Activated CD8-positive, alpha-beta memory T cell treated with anti-CD3 and anti-CD28 coated beads, Interleukin-2, amount 50 U/mL, for 4 hours (primary cell): ENCODE measurements at places on chromosomes 3 and 15.
A peak's percentile ranks its signal among the peaks of the same experiment; 100 is the strongest.

DNA sequence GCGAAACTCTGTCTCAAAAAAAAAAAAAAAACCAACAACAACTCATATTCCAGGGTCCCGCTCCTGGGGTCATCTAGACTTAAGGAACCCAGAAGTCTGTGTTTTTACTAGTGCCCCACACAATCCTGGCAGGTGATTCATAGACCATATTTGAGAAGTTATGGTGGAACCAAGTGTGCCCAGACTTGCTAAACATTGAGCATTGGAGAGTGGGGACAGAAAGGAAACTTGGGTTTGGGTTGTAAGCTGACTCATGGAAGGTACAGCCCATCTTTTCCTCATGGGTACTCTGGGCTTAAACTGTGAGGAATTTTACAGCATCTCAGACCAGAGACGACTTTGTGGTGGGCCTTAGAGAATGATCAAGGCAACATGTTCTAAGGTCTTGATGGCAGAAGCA is 18.3 kb upstream of the IGF2BP2 start:
- DNase-seq, result no peak

- DNase-seq, result no peak
These were observed 13.6 kb downstream of the RNF13 start for GRCh38 chr3:149826636-149827035.

GRCh38 chr3:192365571-192365970 is 361.8 kb downstream of the FGF12 start:
- no peak for DNase-seq

- no peak for DNase-seq
These were observed 88.4 kb downstream of the FRMD4B start for GRCh38 chr3:69297501-69297900.

GRCh38 chr3:125511420-125512118 is 8.4 kb downstream of the SNX4 start:
- no peak for DNase-seq

DNA sequence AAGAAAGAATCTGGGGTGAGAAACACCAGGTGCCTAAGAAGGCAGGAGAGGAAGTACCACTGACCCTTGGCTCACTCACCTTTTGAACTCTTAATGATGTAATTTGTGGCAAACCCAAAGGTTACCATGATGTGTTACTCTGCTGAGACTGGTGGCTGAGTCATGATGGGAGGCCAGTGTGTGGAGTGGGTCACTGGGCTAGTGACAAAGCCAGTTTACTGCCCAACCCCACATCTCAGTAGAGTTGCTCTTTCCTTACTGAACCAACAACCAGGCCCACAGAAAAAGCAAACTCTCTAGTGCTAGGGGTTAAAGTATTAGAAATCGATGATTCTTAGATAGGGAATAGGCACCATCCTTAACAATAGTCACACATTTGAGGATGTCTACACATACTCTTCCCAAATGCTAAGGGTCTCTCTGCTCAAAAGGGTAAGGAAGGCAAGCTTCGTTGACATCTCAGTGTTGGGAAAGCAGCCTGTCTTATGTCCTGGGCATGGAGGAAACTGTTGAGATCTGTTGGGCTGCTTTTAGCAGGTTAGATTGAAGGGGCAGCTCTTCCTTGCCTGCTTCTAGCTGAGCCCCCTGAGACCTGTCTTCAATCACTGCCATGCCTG is 3.1 kb downstream of the RBP2 start:
- DNase-seq, result no peak

- no peak for DNase-seq
These were observed 196.6 kb downstream of the TPRG1 start for GRCh38 chr3:189368384-189368783.

- DNase-seq, result no peak
These were observed 636.5 kb downstream of the ZBBX start for GRCh38 chr3:166743481-166744134.

DNA sequence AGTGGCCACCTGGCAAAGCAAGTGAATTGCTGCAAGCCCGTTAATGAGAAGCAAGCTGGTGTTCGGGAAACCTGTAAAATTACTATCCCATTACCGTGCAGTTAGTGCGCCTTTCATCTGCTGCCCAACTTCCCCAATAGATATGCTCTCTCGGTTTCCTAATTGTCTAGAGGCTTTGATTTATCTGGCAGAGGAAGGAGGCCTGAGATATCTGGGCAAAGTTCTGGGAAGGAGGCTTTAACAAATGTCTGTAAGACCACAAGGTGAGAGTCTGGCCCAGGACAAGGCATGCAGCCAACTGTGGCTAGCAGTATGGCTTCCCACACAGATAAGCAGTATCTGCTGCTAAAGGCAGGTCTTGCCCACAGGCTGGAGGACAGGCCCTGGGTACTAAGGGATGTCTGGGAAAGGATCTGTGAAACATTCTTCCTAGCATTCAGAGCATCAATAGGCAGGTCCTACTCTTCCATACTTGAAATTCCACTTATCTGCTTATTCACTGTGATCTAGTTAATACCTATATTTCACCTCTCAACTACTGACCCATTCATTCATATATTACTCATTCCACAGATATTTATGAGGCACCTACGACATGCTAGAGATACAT is 130.0 kb upstream of the SLC2A2 start:
- no peak for DNase-seq

GRCh38 chr15:66505430-66505811 is 295 bp downstream of the ZWILCH start:
- no peak for DNase-seq

DNA sequence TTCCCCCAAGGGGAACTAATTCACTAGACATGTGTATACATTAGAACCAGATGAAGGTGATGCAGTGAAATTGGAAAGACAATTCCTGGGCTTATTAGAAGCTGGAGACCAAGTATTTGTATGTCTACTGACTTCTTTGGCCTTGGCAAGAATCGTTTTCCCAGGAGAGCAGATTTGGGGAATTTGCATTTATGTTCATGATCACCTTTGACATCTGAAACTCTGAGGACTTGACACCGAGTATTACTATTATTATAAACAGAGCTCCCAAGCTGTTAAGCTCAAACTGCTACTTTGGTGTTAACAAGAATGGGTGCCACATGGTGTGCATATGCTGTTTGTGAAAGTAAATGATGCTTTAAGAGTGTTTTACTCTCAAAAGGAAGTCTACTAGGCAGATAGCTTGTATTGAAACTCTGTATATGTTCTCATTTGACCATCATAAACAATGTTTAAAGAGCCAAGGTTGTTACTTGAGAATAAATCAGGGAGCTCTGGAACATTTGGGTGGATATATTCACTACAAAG is 519.8 kb upstream of the GOLIM4 start:
- DNase-seq, result no peak

GRCh38 chr3:95049841-95050240 is 987.0 kb downstream of the NSUN3 start:
- DNase-seq, result no peak

GRCh38 chr3:195522254-195523023 is 20.7 kb downstream of the PPP1R2 start:
- DNase-seq, result peak; percentile 32

DNA sequence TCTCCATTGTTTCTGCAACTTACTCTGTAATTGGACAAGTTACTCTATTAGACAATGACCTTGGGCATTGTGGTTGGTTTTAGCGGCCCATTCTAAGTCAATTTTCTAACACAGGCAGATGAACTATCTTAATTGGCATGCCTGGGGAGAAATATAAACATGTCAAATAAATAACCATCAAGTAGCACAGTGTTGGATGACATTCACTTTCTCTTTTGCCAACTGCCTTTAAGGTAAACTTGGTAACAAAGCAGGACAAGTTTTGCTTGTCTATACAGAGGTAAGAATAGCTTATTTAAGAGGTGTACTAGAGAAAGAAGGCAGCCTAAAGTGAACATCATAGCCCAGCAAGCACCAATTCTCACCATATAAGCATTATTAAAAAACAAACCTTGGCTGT is 599.6 kb downstream of the GBE1 start:
- DNase-seq, result no peak

- DNase-seq, result no peak
These were observed 21.6 kb upstream of the SLC6A20 start for GRCh38 chr3:45817831-45818522.

GRCh38 chr15:69299943-69300588 is 1.4 kb downstream of the PAQR5 start:
- no peak for DNase-seq

GRCh38 chr3:161576714-161577510 is 80.3 kb downstream of the OTOL1 start:
- no peak for DNase-seq

DNA sequence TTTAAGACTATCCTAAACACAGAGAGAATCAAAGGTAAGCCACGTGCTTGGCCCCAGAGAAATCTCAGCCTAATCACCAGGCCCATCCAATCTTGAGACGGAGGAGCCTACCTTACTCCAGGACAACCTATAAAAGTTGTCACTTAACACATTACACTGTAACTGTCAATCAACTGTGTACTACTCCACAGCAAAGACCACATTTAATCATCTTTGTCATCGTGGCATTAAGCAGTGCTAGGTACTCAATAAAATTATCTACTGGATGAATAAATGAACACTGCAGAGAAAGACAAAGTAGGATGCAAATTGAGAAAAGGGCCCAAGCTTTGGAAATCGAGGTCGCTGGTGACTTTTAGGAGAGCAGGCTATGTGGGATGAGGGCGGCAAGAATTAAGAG is 466.7 kb downstream of the SHQ1 start:
- DNase-seq, result no peak

GRCh38 chr3:101379658-101380376 is 59.4 kb upstream of the IMPG2 start:
- DNase-seq, result no peak

DNA sequence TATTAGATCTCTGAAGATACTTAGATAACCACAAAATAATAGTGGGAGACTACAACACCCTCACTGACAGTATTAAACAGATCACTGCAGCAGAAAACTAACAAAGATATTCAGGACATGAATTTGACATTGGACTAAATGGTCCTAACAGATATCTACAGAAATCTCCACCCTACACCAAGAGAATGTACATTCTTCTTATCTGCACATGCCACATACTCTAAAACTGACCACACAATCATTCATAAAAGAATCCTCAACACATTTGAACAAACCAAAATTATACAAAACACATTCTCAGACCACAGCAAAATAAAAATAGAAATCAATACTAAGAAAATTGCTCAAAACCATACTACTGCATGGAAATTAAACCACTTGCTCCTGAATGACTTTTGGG is 116.3 kb downstream of the DTWD1 start:
- DNase-seq, result no peak

GRCh38 chr15:67543348-67543718 is 830 bp downstream of the MAP2K5 start:
- no peak for DNase-seq

DNA sequence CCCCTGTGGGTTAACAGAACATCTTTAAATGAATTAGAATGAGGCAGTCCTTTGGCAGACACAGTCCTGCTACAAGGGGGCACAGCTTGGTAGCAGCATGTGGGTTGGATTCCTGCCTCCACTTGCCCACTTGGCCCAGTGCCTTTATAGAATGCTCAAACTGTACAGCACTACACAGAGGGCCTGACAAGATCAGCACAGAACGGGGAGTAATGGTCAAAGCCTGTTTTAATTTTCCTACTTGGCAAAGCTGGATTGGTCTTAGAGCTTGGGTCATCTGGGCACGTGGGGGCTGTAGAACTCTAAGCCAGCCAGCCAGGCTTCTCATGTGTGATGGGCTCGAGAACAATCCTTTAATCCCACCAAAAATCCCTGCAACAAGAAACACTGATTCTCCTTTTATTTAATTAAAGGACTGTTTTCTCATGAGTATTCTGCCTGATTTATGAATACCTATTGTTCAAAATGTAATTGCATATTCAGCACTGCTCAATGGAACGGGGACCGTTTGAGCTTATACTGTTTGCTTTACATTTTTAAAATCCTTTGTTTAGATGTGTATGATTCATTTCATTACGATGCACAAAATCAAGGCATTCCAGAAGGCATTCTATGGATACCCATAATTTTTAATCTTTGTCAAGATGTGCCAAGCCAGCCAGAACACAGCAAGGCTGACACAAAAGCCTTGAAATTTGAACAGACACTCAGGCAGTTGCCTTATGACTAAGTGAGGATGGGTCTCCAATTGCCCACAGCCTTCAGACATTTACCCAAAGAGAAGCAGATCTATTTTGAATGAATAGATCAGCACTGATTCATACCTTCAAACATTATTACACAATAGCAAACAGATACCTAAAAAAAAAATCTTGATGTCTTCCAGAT is 249.3 kb upstream of the TGFBR2 start:
- DNase-seq, result no peak

GRCh38 chr15:92365906-92366305 is 27.8 kb upstream of the ST8SIA2 start:
- DNase-seq, result no peak

GRCh38 chr3:183503746-183504145 is 51.8 kb downstream of the KLHL6 start:
- DNase-seq, result no peak

DNA sequence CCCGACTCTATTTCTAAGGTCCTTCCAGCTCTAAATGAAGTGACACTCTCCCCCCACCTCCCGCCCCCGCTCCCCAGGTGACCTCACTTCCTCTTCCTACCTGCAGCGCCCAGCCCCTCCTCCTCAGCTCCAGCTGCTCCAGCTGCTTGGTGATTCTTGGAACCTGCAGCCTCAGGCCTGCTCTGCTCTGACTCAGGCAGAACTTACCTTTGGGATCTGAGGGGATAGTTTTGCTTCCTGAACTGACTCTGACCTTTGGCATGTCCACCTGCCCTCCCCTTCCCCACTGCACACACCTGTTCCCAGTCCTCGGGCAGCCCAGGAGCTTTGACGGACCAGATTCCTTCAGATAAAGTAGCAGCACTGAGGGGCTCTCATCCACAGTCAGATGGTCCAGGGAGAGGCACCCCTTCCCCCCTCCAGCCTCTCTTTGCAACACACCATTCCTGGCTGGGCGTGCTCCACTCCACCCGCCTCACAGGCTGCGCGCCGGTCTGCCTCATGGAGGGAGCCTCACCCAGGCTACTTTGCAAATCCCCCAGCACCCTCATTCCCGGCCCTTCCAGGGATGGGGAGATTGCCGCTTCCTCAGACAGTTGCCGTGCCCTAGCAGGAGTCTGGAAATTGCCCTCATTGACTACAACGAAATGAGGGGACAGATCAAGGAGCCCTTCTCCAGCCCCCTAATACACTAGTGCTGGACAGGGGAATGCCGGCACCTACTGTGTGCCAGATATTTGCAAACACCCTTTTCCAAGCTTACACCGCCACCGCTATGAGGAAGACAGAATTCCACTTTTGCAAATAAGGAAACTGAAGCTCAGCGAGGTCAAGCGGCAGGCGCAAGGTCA is 692 bp upstream of the C15orf39 start:
- DNase-seq, result peak; percentile 58

GRCh38 chr3:100032243-100032642 is 82.1 kb downstream of the FILIP1L start:
- DNase-seq, result no peak

GRCh38 chr3:58495101-58495500 is 3.2 kb downstream of the KCTD6 start:
- no peak for DNase-seq

GRCh38 chr15:77533578-77534430 is 98.9 kb downstream of the LINGO1 start:
- DNase-seq, result no peak

- DNase-seq, result no peak
These were observed 4.5 kb upstream of the GSK3B start for GRCh38 chr3:120098710-120099109.

- no peak for DNase-seq
These were observed 316.1 kb upstream of the TPM1 start for GRCh38 chr15:62726461-62726860.
